Stimulated activated naive CD4-positive, alpha-beta T cell treated with Interleukin-2 at 50 U/mL for 16 hours (primary cell): ENCODE measurements at places on chromosomes 11 and 22.

DNA sequence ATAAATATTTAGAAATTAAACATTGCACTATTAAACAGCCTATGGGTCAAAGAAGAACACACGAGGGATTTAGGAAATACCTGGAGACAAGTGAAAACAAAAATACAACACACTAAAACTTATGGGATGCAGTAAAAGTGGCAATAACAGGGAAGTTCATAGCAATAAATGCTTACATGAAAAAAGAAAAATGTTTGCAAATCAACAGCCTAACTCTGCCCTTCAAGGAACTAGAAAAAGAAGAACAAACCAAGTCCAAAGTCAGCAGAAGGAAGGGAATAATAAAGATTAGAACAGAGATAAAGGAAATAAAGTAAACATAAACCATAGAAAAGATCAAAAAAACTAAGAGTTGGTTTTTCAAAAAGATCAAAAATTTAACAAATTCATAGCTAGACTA, 31.6 kb downstream of the NXPE2 start:
- no peak for DNase-seq

DNA sequence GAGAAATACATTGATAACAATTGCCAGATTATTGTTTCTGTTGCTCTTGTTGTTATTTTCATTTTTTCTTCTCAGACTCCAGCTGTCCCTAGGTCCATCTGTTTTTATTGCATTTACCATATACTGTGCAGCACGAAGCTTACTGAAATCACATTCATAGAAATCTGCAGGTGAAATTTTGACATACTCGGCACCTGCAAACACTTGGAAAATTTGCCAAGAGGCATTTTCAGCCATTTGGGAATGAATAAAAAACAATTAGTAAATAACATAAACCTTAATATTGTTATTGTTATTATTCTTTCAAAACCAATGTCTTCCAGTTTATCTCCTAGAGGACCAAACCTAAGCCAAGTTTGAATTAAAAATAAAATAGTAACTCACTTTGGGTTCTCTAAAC, 2357.2 kb downstream of the LRRC4C start:
- no peak for DNase-seq

GRCh38 chr11:128172046-128172878, 415.1 kb downstream of the ETS1 start:
- peak; percentile 79 for DNase-seq

DNA sequence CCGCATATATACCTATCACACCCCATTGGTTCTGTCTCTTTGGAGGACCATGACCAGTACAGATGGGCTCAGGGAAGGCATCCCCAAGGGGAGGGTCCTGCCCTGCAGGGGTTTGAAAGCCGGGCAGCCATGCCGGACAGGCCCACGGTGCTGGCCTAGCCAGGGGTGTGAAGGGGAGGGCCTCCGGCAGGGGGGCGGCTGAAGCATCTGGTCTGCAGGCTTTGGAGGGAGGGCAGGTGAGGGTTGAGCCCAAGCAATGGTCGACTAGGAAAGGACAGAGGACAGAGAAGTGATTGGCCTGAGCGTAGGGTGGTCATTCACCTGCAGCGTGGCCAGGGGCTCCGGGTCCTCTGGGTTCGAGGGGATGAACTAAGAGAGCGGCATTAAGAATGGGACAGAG, 11.2 kb upstream of the CTSD start:
- no peak for DNase-seq

DNA sequence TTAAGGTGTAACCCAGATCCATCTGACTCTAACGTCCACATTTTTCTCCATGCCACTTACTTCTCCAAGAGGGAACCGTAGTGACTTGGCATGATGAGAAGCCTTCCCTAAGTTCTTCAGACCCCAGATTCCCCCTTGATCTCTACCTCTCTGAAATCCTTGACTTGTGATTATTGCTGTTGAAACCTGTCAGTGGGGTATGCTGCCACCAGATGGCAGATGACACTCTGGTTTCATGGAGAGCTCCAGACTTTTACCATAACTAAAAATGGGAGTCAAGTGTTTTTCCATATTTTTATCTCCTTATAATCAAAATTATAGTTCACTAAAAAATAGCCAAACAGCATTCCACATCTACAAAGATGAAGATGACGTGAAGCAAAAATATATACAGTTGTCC, 504.2 kb downstream of the SOX6 start:
- DNase-seq, result no peak

- DNase-seq, result no peak
These were observed 6.8 kb upstream of the CAT start for GRCh38 chr11:34431979-34432378.

- peak; percentile 46 for DNase-seq
These were observed 19.3 kb downstream of the POLR3H start for GRCh38 chr22:41524809-41525449.

GRCh38 chr22:19127329-19128008, 3.6 kb upstream of the TSSK2 start:
- DNase-seq, result no peak

DNA sequence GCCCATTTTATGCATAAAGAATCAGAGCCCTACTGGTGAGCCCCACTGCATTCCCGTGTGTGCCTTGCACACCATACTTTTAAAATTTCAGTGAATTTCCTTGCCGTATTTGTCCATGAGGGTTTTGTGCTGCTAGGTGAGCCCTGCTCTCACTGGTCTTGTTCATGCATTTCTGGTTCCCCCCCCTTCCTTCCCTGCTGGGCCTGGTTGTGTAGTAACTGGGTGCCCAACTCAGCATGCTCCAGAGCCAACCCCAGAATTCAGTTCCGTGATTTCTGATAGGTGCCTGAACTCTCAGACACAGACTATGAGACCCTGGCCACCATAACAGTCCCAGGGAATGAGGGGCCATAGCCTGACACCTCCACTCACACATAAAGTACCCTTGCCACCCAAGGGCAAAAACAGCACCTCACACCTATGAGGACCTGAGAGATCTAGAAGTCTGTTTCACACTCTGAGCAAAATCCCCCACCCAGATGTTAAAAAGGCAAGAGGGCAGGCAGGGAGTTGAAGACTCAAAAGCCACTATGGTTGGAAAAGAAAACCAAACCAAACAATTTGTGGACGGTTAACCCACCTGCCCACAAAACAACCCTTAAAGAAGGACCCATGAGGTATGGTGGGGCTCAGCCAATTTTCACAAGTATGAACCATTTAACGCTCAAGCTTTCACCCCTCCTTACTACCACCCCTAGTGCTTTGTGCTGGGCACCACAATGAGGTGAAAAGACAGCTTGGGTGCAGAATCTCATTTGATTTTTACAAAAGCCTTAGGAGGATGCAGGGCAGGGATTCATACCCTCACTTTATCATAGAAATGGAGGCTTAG, 16.8 kb upstream of the IL10RA start:
- DNase-seq, result no peak

DNA sequence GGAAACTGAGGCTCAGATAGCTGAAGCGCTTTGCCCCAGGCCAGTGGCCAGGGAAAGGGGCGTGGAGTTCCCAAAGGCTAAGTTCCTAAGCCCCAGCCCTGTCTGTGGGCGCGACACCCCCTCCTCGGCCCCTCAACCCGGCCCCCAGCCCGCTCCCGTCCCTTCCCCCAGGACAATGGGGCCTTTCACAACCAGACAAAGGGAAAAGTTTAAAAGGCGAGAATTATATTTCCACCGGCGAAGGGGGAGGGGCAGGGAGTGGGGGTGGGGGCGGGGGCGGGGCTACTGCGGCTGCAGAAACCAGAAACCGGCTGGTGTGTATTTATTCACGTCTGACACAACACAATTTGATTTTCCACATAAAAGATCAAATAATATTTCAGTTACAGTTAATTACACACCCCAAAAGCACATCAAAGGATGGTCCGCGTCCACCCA, 192.1 kb downstream of the MN1 start:
- no peak for DNase-seq

- DNase-seq, result no peak
These were observed at the start of gene GUCY1A2 for GRCh38 chr11:107018219-107018901. TSS of gene GUCY1A2 (minus strand) at chr11:107018476. CDS start at chr11:107018055, 421 bp downstream.

GRCh38 chr11:100734743-100735527, 47.8 kb downstream of the ARHGAP42 start:
- no peak for DNase-seq

DNA sequence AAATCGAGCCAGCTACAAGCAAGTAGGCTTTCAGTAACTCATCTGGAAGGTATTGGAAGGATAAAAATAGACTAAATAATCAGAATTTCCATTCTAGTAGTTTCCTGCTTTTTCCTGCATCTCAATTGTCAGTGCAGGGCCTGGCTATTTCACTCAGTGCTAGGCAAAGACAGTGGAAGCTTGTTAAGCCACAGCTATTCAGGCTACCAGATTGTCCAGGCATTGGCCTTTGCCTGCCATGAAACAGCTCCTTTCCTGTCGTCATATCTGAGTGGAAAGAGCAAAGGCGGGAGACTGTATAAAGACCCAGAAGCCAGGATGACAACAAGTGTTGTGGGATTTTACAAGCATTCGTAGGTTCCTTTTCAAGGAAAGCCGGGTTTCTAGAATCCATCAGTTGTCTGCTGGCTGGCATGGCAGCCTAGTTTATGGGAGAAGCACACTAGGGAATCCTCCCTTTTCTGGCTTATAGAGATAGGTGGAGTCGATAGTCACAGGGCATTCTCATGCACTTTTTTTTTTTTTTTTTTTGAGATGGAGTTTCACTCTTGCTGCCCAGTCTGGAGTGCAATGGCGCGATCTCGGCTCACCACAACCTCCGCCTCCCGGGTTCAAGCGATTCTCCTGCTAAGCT, 2.0 kb upstream of the TNRC6B start:
- no peak for DNase-seq

GRCh38 chr11:121071846-121072450, 29.1 kb upstream of the TECTA start:
- DNase-seq, result no peak
